ENCODE measurements at places on chromosomes 2 and 18.

DNA sequence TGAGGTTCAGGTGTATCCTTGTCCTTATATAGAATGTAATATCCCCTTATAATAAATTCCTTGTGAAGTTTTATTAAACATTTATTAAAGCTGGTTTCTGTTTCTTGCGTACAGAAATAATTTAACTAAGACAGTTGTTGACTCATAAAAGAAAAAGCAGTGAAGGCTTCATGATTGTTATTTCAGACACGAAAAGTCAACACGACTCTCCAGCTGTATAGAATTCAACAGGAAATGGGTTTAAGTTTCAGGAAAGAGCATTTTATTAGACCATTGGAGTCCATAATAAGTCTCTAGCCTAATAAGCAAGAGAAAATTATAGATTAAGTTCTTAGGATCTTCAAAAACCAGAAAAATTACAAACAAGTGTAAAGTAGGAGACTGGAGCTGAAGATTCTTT lies 62.2 kb downstream of the KCNE4 start:
- no peak for DNase-seq

DNA sequence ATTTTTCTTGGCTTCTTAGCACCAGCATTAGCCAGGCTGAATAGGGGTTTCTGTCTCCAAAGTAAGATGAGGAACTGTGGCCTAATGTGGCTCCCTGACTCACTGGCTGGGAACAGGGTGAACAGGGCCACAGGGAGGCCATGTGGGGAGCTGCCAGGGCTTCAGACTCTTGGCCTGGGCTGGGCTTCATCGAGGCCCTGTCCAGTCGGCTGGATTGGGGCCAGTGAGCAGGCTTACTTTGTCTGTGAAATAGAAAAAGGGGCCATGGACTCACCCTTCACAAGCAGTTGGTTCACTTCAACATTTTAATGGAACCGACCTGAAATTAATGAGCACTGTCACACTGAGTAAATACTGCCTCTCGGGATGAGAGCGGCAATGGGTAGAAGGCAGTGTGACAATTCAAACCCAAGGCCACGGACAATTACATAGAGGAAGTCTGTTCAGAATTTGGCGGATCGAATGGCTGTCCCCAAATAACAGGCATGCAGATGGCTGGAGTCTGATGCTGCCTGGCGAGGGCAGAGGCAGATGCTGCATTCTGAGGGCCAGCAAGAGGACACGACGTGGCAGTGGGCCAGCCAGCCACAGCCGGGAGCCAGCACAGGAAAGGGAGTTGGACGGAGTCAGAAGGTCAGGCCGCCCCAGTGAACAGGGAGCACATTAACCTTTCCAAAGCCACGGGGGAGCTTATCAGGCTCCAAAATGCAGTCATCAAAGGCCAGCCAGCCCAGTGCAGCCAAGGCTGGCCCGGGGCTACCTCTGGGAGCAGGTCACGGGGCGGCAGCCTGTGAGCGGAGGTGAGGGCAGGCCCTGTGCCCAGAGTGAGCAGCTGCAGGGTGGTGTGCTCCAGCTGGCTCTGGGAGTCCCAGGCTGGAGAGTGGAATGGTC lies 146.6 kb upstream of the REV1 start:
- no peak for DNase-seq

- DNase-seq = no peak
Observed at GRCh38 chr2:44799105-44799504, 142.4 kb upstream of the SIX3 start.

DNA sequence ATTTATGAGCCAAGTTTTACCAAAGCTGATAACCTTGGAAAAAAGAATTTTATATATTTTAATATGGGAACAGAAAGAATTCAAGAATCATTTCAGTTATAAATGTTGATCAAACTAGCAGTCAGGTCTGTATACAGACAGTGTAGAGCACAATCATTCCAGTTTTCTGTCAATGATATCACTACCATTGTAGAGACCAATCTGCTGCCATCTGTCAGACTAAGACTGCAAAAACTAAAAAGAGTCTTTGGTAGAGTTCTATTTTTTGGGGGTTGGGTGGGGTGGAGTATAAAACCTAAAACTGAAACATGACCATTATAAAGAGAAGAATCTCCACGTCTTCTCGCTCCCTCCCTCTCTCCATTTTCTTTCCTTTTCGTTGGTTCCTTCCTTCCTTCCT lies 204.7 kb upstream of the UBE2E3 start:
- no peak for DNase-seq

DNA sequence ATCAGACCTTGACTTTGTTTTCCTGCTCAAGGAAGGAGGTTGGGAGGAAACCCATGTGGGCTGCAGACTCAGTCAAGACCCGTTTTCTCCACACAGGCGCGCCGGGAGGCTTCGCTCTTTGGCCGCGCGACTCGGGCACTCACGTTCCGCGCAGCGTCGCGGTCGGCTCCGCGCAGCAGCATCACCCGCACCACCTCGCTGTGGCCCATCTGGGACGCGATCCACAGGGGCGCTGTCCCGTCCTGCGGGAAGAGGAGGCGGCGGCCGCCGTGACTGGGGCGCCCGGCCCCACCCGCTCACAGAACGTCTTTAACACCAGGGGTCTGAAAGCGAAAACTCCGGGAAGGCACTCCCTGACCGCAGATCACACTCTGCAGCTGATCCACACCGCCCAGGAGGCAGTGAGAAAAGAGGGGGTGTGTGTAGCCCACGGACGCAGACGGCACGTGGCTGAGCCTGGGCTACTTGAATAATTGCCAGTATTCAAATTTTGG lies 33.1 kb upstream of the NPC1 start:
- DNase-seq = no peak

Measured in stimulated activated CD8-positive, alpha-beta memory T cell treated with anti-CD3 and anti-CD28 coated beads, Interleukin-7, amount 100 ng/mL, for 1 hour (primary cell).